Activated naive CD8-positive, alpha-beta T cell treated with anti-CD3 and anti-CD28 coated beads, Interleukin-2, amount 10 ng/mL, durations not matched to agents 7 days and 5 days (primary cell): ENCODE measurements at places on chromosomes 13 and 19. TPM values are rescaled to one million over a fixed set of nuclear protein-coding genes. Genes with fewer than 3 reads are reported as not detected.

The ZNF85 gene
- total RNA-seq = 22.7 TPM

The CD37 gene
- total RNA-seq = 246 TPM

The ADM5 gene
- total RNA-seq = 4.1 TPM

The IL17D gene
- not detected for total RNA-seq

The MAMSTR gene
- total RNA-seq = 1.5 TPM

The PSG11 gene
- total RNA-seq = not detected

The KLHL1 gene
- not detected for total RNA-seq

The CACNG8 gene
- not detected for total RNA-seq

The SOHLH2 gene
- not detected for total RNA-seq

The ZNF229 gene
- 3.0 TPM for total RNA-seq

The NTF4 gene
- total RNA-seq = not detected
